ENCODE measurements at places on chromosomes 7 and 10.
A peak's percentile ranks its signal among the peaks of the same experiment; 100 is the strongest.

GRCh38 chr7:33449847-33450246, 320.5 kb downstream of the BBS9 start:
- no peak for DNase-seq

GRCh38 chr7:107551936-107552335, 11.8 kb downstream of the COG5 start:
- DNase-seq = peak; percentile 15

GRCh38 chr7:17311952-17312351, 13.5 kb downstream of the AHR start:
- DNase-seq = no peak

DNA sequence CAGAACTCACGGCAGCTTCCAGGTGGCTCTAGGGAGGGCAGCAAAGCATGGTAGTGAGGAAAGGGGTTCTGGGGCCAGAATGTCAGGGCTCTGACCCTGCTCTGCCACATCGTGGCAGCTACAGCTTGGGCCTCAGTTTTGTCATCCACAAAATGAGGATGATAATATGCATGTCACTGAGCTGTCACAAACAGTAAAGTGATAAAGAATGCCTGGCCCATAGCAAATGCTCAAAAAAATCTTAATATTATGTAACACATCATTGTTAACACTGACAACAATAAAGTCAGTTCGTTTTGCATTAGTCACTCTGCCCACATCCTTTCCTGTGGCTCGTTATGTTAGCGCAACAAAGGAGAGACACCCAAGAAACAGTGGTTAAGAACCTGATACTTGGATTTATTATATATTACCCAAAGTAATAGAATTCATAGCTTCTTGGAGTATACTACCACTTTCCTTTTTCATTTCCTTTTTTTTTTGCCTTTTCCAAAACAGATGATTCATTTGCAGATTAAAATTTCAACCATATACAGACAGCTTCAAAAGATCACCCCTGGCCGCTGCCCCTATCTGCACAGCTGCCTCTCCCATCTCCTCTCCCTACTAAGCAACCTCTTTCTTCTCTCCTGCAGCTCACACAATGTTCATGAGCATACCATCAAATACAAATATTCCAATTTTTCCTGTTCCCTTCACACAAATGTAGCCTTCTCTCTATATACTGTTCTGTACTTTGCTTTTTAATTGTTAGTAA, 45.5 kb upstream of the DDC start:
- peak; percentile 71 for DNase-seq

GRCh38 chr7:34900891-34901513, 136.3 kb downstream of the DPY19L1 start:
- DNase-seq = peak; percentile 28

GRCh38 chr10:70352401-70353097, 29.9 kb downstream of the LRRC20 start:
- no peak for DNase-seq

GRCh38 chr10:72765051-72765745, 73.3 kb downstream of the MCU start:
- no peak for DNase-seq

DNA sequence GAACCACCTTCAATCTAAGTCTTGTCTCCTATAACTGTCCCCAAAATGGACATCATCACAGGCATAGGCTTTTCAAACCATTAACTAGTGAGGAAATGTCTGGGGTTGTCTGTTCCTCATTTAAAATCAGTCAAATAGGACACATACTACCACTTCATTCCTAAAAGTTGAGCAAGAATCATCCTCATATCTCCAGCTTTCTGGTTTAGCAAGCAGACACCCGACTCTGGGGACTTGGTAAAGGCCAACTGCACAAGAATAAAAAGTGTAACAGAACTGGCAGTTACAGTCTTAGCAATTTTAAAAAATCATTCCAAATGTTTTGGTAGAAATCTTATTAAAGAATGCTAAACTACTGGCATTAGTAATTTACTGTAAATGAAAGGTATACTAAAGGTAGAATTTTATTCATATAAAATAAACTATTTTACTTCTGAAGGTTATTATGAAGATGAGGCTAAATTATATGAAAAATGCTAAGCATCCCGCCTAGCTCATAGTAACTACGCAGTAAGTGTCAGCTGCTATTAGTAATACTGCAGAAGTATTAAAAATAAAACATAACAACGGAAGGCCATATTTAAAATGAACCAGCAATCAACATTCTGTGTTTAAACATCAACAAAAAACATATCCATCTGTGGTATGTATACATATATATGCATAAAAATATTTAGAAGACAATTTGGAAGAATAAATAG, 60.8 kb downstream of the ZNF438 start:
- DNase-seq = no peak

DNA sequence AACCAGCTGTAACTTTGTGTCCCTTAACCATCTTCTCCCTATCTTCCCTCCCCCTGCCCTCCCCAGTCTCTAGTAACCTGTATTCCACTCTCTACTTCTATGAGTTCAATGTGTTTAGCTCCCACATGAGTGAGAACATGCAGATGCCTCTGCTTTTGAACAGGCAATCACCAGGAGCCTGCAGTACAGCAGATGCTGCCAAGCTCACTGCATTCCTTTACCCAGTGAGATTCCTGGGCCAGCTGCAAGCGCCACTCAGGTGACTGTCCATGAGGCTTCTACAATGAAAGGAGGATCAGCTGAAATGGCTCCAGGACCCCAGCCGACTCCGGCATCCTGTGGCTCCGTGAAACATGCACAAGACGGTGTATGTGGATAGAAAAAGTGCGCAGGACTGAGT, 15.7 kb downstream of the GRID1 start:
- no peak for DNase-seq
